ENCODE measurements at places on chromosomes 2 and 18.

DNA sequence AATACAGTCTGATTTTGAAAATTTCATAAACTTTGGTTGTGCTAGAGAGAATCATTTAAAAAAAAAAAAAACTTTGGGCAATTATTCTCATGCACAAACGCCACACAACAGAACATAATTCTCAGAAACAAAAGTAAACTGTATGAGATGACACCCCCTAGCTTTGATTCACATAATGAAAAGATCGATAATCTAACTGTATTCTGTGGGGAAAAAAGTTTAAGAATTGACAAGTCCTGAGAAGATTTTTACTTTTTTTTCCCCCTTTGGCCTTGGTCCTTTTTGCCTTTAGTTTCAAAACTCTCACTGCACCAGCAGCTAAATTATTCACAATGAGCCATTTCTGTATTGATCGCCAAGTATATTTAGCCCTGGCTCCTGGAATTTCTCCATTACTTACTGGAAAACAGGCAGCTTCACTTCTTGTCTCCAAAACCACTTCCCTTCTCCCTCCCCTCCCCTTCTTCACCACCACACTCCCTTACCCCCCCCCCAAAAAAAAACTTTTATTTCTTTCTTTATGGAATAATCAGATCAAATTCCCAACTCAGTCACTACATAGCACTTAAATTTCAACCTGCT is 2.0 kb downstream of the IKZF2 start:
- DNase-seq: no peak

DNA sequence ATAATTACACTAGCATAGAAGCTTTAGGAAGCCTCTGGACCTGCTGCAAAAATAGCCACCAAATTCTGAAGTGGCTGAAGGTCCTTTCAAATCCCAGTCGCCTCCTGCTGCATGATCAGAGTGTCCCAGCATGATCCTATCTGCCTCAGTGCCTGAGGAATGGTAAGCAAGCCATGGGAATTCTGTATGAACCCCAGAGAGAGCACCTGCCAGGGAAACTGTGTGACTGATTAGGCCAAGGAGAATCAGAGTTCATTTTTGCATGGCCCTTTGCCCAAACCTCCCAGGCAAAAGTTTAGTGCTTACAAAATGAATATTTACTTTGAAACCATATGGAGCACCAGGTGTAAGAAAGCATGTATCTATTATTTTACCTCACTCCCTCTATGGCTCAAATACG is 221.4 kb downstream of the ARL4C start:
- DNase-seq: no peak

GRCh38 chr2:55119711-55120487 is 69.6 kb upstream of the RTN4 start:
- no peak for DNase-seq

DNA sequence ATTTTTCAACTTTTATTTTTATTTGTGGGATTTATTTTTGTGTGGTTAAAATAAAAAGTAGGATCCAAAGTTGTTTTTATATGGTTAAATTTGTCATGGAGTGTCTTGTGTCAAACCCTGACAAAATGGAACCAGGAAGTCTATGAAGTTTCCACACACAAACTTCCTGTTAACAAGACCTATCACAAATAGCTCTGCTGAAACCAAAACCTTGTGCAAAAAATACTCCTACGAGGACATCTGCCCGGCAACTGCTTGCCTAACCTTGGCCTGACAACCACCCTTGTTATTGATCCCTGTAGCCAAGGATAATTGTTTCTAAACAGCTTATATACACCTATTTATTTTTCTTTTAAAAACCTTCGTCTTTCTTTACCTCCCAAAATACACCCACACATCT is 389.6 kb downstream of the TRIB2 start:
- DNase-seq: no peak

DNA sequence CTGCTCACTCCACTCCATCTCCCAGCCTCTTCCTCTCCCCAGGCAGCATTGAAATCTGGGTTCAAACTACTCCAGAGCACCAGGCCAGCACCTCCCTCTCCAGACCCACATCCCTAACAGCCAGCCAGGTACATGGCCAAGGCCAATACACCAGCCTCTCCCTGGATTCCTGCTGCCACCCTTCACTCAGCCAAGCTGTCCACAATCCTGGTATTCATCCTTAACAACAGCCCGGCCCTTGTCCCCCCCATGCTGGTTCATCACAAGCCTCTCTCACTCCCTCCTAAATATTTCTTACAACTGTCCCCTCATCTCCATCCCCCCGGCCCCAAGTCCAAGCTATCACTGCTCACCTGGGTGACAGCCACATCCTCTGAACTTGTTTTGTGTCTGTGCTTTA is 129.9 kb upstream of the HAAO start:
- DNase-seq: no peak
